Inflammatory macrophage (primary cell): ENCODE measurements at places on chromosomes 7 and 10.

DNA sequence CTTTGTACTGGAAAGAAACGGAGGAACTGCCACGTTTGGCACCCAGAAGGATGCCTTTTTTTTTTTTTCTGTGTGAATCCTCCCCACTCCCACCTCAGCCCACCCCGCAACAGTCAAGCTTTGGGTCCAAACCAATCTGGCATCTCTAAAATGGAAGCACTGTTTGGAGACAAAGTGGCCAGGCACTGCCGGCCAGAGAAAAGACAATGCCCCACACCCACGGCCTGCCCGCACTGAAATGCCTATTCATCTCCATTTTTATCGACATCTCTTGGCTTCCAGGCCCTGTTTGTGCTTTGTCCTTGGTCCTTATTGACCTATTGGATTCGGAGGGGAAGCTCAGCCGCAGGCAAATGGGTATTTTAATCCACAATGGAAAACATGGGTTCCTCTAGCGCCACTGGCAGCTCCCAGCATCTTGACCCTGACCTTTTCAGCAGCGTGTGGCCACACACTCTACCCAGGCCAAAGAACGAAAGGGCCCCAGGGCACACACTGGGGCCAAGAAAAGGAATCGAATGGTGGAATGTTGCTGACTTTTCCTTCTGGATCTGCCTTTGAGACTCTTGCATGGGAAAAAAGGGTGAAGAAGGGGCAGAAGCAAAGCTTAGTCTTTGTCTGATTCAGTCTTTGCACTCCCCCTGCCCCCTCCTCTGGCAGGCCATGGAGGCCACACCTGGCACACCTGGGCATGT lies 162.6 kb upstream of the CDCA7L start:
- no peak for DNase-seq

- DNase-seq: no peak
These were observed 89.9 kb upstream of the BTBD16 start for GRCh38 chr10:122181041-122181732.

GRCh38 chr10:85532773-85533172 lies 833.8 kb downstream of the GRID1 start:
- DNase-seq: no peak

GRCh38 chr10:116470768-116471415 lies 43.2 kb downstream of the PNLIPRP3 start:
- peak; percentile 12 for DNase-seq

DNA sequence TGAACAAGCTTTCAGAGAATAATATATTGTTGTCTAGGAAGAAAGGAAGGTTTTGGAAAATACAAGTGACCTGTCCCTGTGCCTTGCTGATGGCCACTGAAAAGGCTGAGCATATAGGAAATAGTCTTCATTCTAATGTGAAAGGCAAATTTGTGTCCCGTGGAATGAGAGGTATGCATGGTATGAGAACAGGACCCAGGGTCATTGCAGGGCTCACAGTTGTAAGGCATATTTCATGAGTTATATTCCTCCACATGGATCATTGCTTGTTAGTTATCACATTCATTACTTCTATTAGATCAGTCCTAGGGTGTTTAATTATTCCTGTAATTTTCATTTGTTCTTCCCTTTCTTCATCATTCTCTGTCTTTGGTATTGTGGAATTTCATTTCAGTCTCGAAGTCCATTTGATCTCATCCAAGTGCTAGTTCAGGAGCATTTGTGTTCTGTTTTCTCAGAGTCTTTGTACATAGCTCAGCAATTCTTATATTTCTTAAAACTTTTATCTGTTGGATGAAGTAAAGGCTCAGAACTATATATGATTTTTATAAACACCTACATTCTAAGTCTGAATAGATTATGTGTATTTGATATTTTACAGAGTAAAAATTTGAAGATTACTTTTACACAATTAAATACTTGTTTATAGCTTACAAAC lies 39.4 kb upstream of the ARHGAP21 start:
- no peak for DNase-seq

GRCh38 chr7:39746103-39746819 lies 122.9 kb downstream of the RALA start:
- DNase-seq: peak; percentile 61

DNA sequence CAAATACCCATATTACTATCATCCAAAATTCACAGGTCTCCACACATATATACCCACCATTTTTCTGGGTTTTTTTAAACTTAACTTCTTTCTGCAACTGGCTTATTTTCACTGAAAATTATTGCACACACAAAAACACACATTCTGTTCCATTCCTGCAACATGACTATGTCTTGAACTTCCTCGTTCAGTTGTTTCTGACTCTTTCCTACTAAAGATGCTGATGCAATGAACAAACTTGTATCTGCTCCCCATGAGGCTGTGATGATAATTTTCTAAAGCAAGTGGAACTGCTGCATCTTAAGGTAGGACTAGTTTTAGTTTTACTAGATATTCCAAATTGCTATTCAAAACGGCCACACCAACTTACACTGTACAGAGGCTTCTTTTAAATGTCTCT lies 77.7 kb downstream of the OSBPL3 start:
- DNase-seq: peak; percentile 47

- no peak for DNase-seq
These were observed 29.6 kb downstream of the C10orf71 start for GRCh38 chr10:49328401-49329145.

GRCh38 chr10:128808921-128809440 lies 658.1 kb upstream of the MGMT start:
- DNase-seq: no peak

DNA sequence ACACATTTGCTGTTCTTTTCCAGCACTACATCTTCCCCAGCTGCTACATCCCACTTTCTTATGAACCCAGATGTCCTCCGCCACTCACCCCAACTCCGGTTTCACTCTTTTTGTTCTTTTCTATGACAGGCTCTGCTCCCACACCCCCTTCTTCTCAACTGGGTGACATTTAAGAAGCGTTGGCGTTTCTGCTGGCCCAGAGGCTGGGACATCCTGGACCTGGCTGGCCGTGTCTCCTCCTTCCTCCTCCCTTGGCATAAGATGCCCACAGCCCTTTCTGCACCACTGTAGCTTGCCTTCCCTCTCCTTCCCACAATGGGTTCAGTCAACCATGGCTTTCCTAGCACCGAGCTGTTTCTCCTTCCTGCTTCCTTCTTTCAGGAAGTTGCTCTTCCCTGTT lies 9.4 kb upstream of the CALML5 start:
- DNase-seq: no peak

- no peak for DNase-seq
These were observed 318.2 kb downstream of the CXCL12 start for GRCh38 chr10:44066527-44067255.

- DNase-seq: peak; percentile 52
These were observed 35.8 kb downstream of the MINDY3 start for GRCh38 chr10:15824498-15824897.

- no peak for DNase-seq
These were observed 216.4 kb downstream of the HECW1 start for GRCh38 chr7:43328785-43329380.

GRCh38 chr7:114392686-114393085 lies 21.9 kb upstream of the FOXP2 start:
- no peak for DNase-seq

DNA sequence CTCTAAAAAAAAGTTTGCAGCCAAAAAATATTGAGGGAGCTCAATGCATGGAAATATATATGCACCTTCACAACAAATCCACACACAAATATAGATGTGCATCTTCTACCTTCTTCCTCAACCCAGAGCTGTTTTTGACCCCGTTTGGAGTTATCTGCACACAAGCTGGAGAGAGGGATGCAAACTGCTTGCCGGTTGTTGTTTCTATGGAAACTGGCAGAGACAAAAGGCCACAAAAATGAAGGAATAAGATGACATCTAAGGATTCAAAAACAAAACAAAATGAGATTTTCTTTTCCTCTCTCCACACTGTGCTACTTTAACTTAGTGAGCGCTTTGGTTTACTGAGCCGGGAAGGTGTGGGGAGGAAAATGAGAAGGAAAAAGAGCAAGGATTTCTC lies 210.2 kb upstream of the AGK start:
- DNase-seq: no peak

DNA sequence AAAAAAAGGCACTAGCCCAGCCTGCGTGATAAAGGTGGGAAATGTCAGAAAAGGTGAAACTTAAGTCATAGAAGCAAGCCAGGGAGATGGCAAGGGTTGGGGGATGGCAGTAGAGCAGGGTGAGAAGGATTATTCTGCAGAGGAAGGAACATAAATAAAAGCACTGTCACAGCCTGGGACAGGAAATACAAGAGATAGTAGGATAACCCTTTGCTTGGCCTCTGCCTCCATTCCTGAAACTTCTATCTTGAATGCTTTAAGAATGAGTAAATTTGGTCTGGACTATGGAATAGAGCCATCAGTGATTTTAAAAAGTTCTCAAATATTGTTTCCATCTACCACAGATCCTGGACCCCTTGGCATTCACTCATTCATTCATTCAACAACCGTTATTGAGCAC lies 50.0 kb downstream of the ABCC2 start:
- no peak for DNase-seq

DNA sequence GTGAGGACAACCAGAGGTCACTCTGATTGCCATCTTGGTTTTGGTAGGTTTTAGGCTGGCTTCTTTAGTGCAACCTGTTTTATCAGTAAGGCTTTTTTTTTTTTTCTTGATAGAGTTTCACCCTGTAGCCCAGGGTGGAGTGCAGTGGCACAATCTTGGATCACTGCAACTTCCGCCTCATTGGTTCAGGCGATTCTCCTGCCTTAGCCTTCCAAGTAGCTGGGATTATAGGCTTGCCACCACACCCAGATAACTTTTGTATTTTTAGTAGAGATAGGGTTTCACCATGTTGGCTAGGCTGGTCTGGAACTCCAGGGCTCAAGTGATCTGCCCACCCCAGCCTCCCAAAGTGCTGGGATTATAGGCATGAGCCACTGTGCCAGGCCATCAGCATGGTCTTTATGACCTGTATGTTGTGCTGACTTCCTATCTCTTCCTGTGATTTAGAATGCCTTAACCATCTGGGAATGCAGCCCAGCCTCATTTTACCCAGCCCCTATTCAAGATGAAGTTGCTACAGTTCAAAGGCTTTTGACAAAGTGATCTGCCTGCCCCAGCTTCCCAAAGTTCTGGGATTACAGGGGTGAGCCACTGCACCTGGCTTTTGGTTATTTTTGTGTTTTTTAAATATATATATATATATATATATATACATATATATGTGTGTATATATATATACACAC lies 7.0 kb upstream of the ZNF425 start:
- DNase-seq: no peak

DNA sequence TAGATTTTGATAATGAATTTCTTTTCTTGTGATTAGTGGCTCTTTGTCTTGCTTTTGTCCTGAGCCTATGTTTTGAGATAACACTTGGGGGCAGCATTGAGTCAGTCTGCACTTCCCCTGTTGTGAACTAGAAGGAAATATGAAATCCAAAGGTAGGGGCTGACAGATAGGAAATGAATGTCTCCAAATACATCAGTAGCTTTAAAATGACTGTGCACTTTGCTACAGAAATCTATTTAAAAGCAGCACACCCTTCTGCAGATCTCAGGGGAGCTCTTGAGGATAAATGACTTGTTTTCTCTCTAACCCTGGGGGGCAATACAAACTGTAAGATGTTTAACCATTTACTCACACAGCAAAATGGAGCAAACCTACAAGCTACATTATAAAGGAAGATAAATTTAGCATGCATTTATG lies 176.0 kb upstream of the MYO3A start:
- peak; percentile 36 for DNase-seq

DNA sequence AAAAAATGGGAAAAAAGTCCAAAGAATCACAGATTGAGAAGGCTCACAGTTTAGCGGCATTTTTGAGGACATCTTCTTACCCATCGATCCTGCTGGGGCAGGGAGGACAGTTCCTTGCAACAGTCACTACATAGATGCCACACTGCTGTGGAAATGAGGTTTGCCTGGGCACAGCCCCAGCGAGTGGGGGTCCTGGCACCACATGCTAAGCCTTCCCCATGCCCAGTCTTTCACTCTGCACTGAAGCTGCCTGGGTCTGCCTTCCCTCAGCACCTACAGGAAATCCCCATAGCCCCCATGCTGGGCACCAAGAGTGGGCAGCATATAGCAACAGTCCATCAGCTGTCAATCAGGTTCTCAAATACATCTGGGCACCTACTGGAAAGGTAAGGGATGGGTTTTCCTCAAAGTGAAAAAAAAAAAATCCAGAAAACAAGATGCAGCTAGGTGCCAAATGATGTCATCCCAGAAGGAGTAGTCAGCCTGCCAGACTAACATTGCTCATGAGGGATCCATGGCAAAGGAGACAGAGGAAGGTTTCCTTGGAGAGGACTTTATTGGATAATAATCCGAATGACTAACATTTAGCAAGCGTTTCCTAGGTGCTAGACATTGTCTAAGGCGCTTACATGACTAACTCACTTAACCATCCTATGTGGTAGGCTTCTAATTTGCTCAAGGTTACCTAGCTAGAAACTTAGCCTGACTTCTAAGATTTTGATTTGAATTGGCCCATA lies 125.7 kb upstream of the CXCL12 start:
- no peak for DNase-seq
